Caco-2 (cell line): ENCODE measurements at places on chromosomes 4 and X. TPM values are rescaled to one million over a fixed set of nuclear protein-coding genes. Genes with fewer than 3 reads are reported as not detected.

Gene CFAP97
- 18.0 and 20.3 TPM in 2 replicates for total RNA-seq

Gene LDOC1
- not detected in 2 replicates for total RNA-seq

Gene TLR10
- not detected in 2 replicates for total RNA-seq

Gene TCEAL7
- not detected in 2 replicates for total RNA-seq

Gene C4orf51
- not detected in 2 replicates for total RNA-seq

Gene WDR17
- total RNA-seq, result 0.16 and 0.52 TPM in 2 replicates

Gene SLITRK4
- not detected in 2 replicates for total RNA-seq

Gene CTAG1B
- total RNA-seq, result not detected in 2 replicates

Gene TAF7L
- total RNA-seq, result not detected in 2 replicates

Gene TMEM255A
- 2.9 and 3.8 TPM in 2 replicates for total RNA-seq

Gene TMEM47
- 1.8 and 2.2 TPM in 2 replicates for total RNA-seq
